ENCODE measurements at places on chromosomes 3 and 15.

DNA sequence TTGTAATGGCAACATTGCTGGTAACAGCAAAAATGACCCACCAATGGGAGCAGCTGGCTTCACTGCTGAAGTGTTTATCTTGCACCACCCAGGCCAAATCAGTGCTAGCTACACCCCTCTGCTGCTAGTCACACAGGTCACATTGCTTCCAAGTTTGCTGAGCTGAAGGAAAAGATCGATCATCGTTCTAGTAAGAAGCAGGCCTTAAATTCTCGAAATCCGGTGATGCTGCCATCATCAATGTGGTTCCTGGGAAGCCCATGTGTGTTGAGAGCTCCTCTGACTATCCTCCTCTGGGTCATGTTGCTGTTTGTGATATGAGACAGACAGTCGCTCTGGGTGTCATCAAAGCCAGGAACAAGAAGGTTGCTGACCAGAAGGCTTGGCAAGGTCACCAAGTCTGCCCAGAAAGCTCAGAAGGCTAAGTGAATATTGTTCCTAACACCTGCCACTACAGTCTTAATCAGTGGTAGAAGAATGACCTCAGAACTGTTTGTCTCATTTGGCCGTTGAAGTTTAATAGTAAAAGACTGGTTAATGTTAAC lies 21.2 kb downstream of the TM4SF4 start:
- no peak for DNase-seq

- no peak for DNase-seq
Observed at GRCh38 chr3:83890763-83891135, 1068.0 kb upstream of the CADM2 start.

DNA sequence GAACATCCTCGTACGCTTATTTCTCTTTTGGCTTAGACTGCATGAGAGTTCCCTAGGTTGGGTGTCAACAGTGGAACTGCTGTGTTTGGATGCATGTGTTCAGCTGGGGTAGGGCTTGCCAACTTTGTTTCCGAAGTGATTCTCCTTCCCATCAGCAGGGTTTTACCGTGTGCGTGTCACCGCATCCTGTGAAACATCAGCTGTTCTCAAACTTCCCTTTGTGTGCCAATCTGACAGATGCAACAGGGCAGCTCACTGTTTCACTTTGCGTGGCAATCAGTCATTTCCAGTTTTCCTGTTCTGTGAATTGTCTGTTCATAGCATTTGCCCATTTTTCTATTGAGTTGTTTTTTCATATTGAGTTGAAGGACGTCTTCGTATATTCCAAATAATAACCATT lies 218.8 kb downstream of the VPS13C start:
- no peak for DNase-seq

DNA sequence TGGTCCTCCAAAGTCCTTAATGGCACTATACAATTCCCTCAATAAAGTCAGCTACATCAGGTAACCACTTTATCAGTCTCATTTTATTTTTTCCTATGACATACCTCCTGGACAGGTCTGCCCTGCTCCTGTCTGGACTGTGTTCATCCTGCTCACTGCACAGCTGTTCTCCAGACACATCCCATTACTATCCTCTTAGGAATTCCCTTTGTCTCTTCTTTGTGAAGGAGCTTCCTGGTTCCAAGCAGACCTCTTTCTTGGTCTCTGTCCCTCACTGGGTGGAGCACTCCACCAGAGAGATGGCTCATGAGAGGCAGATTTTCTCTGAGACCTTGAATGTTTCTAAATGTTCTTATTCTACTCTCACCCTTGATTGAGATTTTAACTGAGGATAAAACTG lies 60.1 kb downstream of the KY start:
- no peak for DNase-seq

DNA sequence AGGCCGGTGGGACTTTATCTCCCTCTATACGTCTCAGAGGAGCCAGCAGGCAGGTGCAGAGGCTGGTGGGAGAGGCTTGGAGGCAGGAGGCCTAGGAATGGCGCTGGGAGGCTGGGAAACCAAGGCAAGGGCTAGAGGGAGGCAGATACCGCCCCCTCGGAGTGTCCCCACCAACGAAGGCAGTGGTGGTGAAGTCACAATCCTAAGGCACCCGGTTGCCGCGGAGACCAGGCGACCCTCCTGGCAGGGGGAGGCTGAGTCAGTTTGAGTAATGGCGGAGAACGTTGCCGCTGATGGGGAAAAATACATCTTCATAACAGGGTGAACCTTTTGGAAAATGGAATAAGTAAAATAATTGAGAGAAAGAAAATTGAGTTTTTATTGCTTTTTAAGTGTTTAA lies 29.9 kb upstream of the CACNA2D2 start:
- no peak for DNase-seq

DNA sequence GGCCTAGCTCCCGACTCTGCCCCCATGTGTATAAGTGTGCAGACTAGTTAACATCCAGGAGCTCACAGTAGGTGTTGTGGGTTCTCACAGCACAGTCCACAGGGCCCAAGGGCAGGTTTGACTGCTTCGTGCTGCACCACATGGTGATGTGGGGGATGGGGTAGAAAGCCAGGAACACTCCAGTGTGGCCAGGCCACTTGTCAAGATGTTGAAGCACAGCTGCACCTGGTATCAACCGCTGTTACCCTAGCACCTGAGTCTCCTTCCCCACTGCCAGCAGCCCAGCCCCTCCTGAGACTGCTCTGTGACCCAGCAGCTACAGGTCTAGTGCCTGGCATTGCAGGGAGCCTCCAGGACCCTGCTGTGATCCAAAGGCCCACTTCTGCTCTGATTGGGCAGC lies 53.4 kb downstream of the CHDH start:
- no peak for DNase-seq

GRCh38 chr3:89362496-89362895 lies 255.1 kb downstream of the EPHA3 start:
- DNase-seq, result no peak

GRCh38 chr3:25511972-25512721 lies 84.1 kb downstream of the RARB start:
- no peak for DNase-seq

- no peak for DNase-seq
Observed at GRCh38 chr3:105039004-105039403, 327.7 kb upstream of the ALCAM start.

GRCh38 chr3:12601072-12601471 lies 44.2 kb downstream of the MKRN2 start:
- no peak for DNase-seq

- DNase-seq, result no peak
Observed at GRCh38 chr3:69330891-69331400, 54.9 kb downstream of the FRMD4B start.

- DNase-seq, result no peak
Observed at GRCh38 chr3:133440652-133441051, 40.8 kb downstream of the BFSP2 start.

- DNase-seq, result no peak
Observed at GRCh38 chr3:58349792-58350626, 17.3 kb downstream of the PXK start.

DNA sequence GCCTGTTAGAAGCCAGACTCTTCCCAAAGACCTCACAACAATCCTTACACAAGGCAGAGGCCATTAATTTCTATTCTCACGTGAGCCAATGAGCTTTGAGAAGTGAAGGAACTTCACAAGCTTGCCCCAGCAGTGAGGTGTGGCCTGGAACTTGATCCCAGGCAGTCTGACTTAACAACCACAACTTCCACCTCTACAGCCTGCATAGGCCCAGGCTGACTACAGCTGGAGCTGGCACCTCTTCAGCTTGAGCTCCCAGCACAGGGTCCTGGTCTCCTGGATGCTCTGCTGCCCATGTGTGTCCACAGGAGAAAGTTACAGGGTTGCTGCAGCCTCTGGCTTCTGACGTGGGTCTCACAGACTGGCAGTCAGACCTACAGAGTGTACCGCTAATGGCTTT lies 111.0 kb downstream of the ERC2 start:
- no peak for DNase-seq

- DNase-seq, result no peak
Observed at GRCh38 chr15:76107169-76107568, 47.4 kb downstream of the TMEM266 start.

GRCh38 chr3:45976191-45977091 lies 19.2 kb downstream of the FYCO1 start:
- DNase-seq, result no peak

GRCh38 chr3:34858067-34858660 lies 781.2 kb upstream of the ARPP21 start:
- DNase-seq, result no peak

- no peak for DNase-seq
Observed at GRCh38 chr3:98968824-98969223, 67.3 kb upstream of the DCBLD2 start.

- no peak for DNase-seq
Observed at GRCh38 chr3:191435981-191436380, 25.0 kb upstream of the PYDC2 start.

- peak; percentile 48 for DNase-seq
Observed at GRCh38 chr3:12588039-12589009, 31.4 kb downstream of the MKRN2 start.

GRCh38 chr3:102332205-102332604 lies 102.6 kb upstream of the ZPLD1 start:
- no peak for DNase-seq

DNA sequence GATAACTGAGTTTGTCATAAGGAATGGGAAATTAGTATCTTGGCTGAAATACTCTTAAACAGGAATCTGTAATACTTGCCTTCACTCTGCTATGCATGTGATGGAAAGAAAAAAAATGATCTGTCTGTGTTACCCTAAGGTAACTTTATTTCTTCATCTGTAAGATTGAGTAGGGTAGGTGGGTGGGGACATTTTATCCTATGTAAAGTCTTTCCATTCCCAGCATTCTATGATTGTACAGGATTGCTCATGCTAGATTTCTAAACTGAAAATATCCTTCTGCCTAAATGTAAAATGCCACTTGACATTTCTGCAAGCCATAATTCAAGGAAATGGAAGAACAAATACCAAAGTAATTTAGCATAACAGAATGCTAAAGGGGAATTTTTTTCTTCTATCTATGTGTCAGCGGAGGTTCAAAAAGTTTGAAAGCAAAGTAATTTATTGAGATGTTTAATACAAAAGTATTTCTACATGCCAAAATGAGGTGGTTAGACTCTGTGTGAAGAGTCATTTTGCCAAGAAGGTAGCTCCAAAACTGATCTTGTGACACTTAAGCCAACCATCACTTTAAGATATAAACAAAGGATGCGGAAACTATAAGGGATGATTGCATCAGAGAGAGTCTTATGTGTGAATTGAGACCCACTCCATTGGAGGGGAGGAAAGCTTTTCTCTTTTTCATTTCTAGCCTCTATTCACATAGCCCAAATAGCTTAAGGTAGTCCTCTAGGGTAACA lies 46.6 kb upstream of the SERPINI2 start:
- no peak for DNase-seq

GRCh38 chr3:177687291-177687690 lies 490.0 kb upstream of the TBL1XR1 start:
- DNase-seq, result no peak

GRCh38 chr15:69755551-69756310 lies 303.1 kb downstream of the RPLP1 start:
- DNase-seq, result no peak

- DNase-seq, result no peak
Observed at GRCh38 chr3:183497313-183497712, 58.2 kb downstream of the KLHL6 start.

DNA sequence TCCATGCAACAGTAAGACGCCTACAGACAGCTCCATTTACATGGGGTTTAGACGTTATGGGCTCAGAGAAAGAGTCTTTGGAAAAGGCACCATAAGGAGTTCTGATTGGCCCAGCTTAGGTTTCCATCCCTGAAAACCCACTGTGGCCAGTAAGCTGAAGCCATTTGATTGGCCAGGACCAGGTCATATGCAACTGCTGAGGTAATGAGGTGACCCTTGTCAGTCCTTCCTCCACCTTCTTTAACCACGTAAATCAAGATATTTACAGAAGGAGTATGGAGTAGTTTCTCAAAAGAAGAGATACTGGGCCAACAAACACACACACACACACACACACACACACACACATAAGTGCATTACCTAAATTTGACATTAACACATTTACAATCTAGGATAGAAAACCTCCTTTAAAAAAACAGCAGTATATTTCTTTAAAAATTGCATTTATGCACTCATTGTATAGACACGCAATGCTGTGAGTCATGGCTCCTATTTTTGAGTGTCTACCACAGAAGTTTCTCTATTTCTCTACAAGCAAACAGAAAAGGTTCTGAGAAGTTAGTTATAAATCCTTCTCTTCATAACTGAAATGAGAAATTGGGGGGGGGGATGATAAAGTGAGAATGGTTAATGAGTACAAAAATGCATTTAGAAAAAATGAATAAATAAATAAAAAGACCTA lies 16.3 kb upstream of the MB21D2 start:
- DNase-seq, result no peak

DNA sequence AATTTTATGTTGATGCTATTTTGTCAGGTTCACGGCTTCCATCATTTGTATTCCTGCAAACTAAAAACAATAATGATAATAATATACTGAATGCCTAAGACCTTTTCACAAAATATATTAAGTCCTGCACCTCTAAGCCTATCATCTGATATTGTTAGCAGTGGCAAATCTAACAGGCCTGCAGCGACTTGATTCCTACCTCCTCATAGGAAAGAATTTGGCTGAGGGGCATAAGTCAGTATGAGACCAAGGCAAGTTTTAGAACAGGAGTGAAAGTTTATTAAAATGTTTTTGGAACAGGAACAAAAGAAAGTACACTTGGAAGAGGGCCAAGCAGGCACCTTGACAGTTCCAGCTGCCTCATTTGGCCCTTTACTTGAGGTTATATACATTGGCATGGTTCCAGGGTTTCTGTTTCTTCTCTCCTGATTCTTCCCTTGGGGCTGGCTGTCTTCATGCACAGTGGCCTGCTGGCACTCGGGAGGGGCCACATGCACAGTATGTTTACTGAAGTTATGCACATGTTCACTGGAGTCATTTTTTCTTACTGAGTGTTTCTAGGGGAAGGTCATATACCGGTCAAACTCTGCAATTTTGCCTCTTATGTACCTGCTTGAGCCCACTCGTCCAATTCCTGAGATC lies 418.1 kb downstream of the EPHA6 start:
- DNase-seq, result peak; percentile 35

DNA sequence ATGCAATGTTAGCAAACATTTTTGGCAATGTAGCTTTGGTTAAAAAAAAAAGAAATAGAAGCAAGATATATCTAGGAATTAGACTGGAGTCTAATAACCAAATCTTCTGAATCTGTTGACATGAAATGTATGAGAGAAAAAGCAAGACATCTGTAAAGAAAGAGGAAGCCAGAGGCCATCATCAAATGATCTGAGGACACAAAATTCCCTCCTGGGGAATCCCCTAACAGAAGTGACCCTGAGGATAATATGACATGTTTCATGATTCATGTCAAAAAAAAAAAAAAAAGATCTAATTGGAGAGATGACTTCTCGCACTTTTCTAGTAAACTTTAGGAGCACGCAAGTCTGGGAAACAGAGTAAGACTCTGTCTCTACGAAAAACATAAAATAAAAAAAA lies 70.9 kb downstream of the IMPG2 start:
- no peak for DNase-seq

GRCh38 chr3:146431240-146431639 lies 38.1 kb downstream of the PLSCR2 start:
- no peak for DNase-seq

GRCh38 chr3:157094751-157095480 lies 65.0 kb downstream of the CCNL1 start:
- DNase-seq, result no peak

- no peak for DNase-seq
Observed at GRCh38 chr15:37773111-37773860, 161.2 kb upstream of the TMCO5A start.
